ENCODE measurements at places on chromosomes 4 and X.

GRCh38 chr4:87802858-87803257, 3.5 kb downstream of the IBSP start:
- no peak for DNase-seq
- no peak overlapping the region for H3K4me3 ChIP-seq
- no peaks in the 10 kb centered on the region for H3K4me1 ChIP-seq
- no peak overlapping the region for H3K27ac ChIP-seq

- H3K27me3 ChIP-seq, result no peaks in the 10 kb centered on the region
- H3K4me1 ChIP-seq, result peaks cover 26% of the 10 kb centered on the region
- no peaks in the 10 kb centered on the region for H3K36me3 ChIP-seq
These were observed 23.9 kb upstream of the MSN start for GRCh38 chrX:65643531-65644052.

- H3K27me3 ChIP-seq, result no peaks in the 10 kb centered on the region
- no peak for DNase-seq
- H3K4me3 ChIP-seq, result no peak overlapping the region
- H3K36me3 ChIP-seq, result no peaks in the 10 kb centered on the region
- no peak overlapping the region for H3K27ac ChIP-seq
- peaks cover 12% of the 10 kb centered on the region for H3K4me1 ChIP-seq
These were observed 14.7 kb downstream of the C4orf54 start for GRCh38 chr4:99642725-99643489.

GRCh38 chr4:86233681-86234080, 126.2 kb downstream of the MAPK10 start:
- no peak overlapping the region for H3K4me3 ChIP-seq
- H3K27me3 ChIP-seq, result no peaks in the 10 kb centered on the region
- peaks cover 13% of the 10 kb centered on the region for H3K4me1 ChIP-seq
- H3K36me3 ChIP-seq, result peaks cover 9% of the 10 kb centered on the region
- H3K27ac ChIP-seq, result peak overlapping the region; percentile 33

DNA sequence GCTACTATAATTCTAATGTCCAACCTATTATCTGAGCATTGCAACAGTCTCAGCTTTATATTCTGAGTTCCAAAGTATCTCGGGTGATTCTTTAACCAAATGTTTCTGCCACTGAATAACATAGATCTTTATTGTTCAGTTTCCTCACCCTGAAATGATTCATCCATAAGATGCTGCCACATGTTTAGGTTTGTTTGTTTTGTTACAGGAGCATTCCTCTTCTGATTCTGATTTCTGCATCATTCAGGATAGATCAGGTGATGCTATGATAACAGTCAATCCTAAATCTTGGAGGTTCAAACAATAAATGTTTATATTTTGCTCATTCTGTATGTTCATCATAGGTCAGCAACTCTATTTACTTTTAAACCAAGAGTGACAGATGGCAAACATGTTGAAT, 927.6 kb downstream of the PCDH7 start:
- H3K4me1 ChIP-seq, result peaks cover 4% of the 10 kb centered on the region
- peaks cover 6% of the 10 kb centered on the region for H3K36me3 ChIP-seq
- no peak overlapping the region for H3K4me3 ChIP-seq
- DNase-seq, result no peak
- H3K27me3 ChIP-seq, result no peaks in the 10 kb centered on the region

DNA sequence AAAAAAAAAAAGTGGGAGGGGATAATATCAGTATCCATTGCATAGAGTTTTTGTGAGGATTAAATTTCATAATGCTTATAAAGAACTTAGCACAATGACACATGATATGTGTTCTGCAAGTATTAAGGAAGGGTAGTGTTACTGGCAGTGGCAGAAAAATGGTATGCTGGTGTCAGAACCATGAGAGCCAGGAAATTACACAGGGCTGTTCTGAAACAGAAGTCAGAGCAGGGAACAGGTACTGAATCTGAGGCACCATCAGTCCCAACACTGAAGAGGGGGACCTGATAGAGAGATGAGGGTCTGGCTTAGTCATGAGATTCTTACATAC, 601.1 kb upstream of the GRIA3 start:
- no peak overlapping the region for H3K4me3 ChIP-seq
- H3K36me3 ChIP-seq, result no peaks in the 10 kb centered on the region
- DNase-seq, result no peak
- no peaks in the 10 kb centered on the region for H3K4me1 ChIP-seq

GRCh38 chrX:100895365-100896075, 21.4 kb upstream of the NOX1 start:
- H3K27me3 ChIP-seq, result no peaks in the 10 kb centered on the region
- no peaks in the 10 kb centered on the region for H3K36me3 ChIP-seq
- DNase-seq, result no peak
- no peak overlapping the region for H3K27ac ChIP-seq

GRCh38 chr4:105470766-105471165, 3.1 kb downstream of the PPA2 start:
- no peak overlapping the region for H3K27ac ChIP-seq
- peaks cover 32% of the 10 kb centered on the region for H3K4me1 ChIP-seq
- no peaks in the 10 kb centered on the region for H3K27me3 ChIP-seq
- no peak for DNase-seq
- H3K4me3 ChIP-seq, result no peak overlapping the region

- no peak overlapping the region for H3K27ac ChIP-seq
- peaks cover 6% of the 10 kb centered on the region for H3K36me3 ChIP-seq
- DNase-seq, result no peak
- H3K4me1 ChIP-seq, result peaks cover 11% of the 10 kb centered on the region
These were observed 82.2 kb downstream of the FNIP2 start for GRCh38 chr4:158850800-158851644.

DNA sequence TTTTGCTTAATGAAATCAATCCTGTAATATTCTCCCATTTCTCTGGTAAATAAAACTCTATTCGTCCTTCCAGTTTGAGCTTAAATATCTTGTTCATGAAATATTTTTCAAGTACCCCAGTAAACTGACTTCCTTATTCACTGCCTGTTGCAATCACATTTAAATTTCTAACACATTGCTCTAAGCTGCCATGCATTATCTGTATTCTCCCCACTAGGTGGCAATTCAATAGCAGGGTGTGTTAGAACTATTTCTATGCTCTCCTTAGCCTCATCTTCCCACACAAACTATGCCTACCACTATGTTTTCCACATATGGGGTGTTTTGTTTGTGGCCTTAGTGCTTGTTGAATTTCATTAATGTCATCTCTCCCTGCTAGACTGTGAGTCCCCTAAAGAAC, 377.1 kb upstream of the HS3ST1 start:
- no peak overlapping the region for H3K4me3 ChIP-seq
- no peaks in the 10 kb centered on the region for H3K27me3 ChIP-seq
- DNase-seq, result no peak
- H3K36me3 ChIP-seq, result no peaks in the 10 kb centered on the region
- H3K4me1 ChIP-seq, result no peaks in the 10 kb centered on the region

- H3K4me3 ChIP-seq, result no peak overlapping the region
- DNase-seq, result no peak
- H3K4me1 ChIP-seq, result no peaks in the 10 kb centered on the region
- no peaks in the 10 kb centered on the region for H3K36me3 ChIP-seq
- no peaks in the 10 kb centered on the region for H3K27me3 ChIP-seq
- no peak overlapping the region for H3K27ac ChIP-seq
These were observed 149.3 kb upstream of the CYSLTR1 start for GRCh38 chrX:78476701-78477100.

GRCh38 chr4:77031544-77031943, 44.2 kb downstream of the CCNI start:
- no peak overlapping the region for H3K27ac ChIP-seq
- peaks cover 24% of the 10 kb centered on the region for H3K36me3 ChIP-seq
- H3K4me1 ChIP-seq, result no peaks in the 10 kb centered on the region

DNA sequence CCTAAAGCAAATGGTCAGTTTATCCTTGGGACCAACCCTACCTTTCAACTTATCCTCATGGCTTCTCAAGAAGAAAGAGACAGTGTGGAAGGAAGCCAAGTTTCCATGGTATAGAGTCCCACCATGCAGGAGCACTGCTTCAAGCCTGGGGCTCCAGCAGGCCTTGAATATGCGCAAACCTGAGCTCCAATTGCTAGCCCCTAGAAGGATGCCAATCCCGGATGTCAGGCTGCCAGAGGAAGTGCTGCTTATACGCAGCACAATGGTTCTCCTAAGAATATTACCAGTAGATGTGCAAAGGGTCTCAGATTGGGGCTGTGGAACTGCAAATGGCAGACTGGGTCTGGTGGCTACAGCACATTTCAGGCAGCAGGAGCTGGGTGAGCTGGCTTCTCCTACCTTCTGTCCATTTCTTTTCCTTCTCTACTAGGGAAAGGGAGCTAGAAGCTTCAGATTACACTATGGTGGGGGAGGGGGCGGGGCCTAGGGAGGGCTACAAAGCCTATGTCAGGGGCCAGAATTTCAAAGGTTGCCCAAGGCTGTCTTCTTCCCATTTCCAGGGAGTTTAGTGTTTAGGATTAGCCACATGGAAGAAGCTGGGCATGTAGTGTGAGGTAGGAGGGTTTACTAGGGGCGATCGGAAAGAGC, 40.7 kb upstream of the CITED1 start:
- no peak overlapping the region for H3K27ac ChIP-seq
- no peak for DNase-seq
- no peak overlapping the region for H3K4me3 ChIP-seq
- peaks cover 2% of the 10 kb centered on the region for H3K36me3 ChIP-seq
- no peaks in the 10 kb centered on the region for H3K27me3 ChIP-seq
- no peaks in the 10 kb centered on the region for H3K4me1 ChIP-seq

- no peaks in the 10 kb centered on the region for H3K4me1 ChIP-seq
- no peaks in the 10 kb centered on the region for H3K36me3 ChIP-seq
- no peak for DNase-seq
- peaks cover 7% of the 10 kb centered on the region for H3K27me3 ChIP-seq
These were observed 35.0 kb upstream of the GNPDA2 start for GRCh38 chr4:44761306-44761705.

DNA sequence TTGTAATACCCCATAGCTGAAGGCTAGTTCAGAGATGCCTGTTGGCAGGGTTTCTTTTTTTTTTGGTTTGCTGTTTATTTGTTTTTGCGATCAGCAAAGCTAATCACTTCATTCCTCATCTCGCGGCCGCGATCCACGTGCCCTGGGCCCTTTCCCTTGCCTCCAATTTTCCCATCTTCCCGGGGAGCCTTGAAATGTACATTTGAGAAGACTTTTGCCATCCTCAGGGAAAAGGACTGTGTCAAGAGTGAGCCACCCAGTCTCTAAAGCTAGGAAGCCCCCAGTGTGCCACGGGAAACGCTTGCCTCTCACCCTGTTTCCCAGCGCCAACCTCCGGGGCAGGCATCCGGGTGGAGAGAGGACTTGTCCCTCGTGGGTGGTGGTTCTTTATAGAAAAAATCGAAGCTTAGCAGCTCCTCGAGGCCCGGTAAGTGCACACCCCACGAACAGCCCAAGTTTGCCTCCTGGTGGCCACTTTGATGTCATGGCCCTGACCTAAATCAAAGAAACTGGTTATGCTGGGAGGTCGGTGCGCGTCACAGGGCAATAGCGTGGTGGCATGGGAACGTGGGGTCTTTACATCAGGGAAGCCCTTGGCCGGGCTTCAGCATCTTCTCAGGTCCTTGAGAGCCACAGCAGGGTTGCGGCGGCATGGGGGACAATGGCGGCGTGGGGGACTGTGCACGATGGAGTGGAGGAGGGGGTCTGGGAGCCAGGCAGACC, 42.0 kb downstream of the MAP7D3 start:
- DNase-seq, result no peak
- H3K36me3 ChIP-seq, result peaks cover 6% of the 10 kb centered on the region
- no peaks in the 10 kb centered on the region for H3K27me3 ChIP-seq

DNA sequence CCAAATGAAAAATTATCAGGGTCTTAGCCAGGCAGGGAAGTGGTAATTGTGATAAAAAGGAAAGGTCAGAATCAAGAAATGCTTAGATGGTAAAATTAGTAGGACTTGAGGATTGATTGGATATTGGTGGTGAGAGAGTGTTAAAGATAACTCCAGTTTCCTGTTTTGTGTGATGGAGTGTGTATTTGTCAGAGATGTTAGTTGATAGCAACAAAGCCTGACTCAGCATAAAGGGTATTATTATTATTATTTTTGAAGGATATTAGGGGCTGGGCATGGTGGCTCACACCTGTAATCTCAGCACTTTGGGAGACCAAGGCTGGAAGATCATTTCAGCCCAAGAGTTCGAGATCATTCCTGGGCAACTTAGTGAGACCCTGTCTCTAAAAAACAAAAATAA, 23.6 kb upstream of the OGT start:
- H3K36me3 ChIP-seq, result peaks cover 1% of the 10 kb centered on the region
- no peaks in the 10 kb centered on the region for H3K4me1 ChIP-seq
- no peaks in the 10 kb centered on the region for H3K27me3 ChIP-seq
- DNase-seq, result no peak
- H3K4me3 ChIP-seq, result no peak overlapping the region
- H3K27ac ChIP-seq, result no peak overlapping the region

DNA sequence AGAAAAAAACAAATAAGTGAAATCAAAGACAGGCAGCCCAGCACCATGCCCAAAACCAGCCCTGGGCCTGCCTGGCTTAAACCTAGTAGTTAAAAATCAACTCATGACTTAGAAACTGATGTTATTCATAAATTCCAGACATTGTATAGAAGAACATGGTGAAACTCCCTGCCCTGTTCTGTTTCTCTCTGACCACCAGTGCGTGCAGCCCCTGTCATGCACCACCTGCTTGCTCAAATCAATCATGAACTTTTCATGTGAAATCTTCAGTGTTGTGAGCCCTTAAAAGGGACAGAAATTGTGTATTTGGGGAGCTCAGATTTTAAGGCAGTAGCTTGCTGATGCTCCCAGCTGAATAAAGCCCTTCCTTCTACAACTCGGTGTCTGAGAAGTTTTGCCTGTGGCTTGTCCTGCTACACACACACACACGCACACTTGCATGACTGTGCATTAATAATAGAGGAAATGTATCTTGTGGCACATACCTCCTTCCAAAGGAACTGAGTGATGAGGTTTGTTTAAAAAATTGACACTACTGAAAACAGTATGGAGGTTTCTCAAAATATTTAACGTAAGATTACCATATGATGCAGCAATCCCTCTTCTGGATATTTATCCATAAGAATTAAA, 39.2 kb upstream of the UGT2B7 start:
- no peaks in the 10 kb centered on the region for H3K27me3 ChIP-seq
- no peaks in the 10 kb centered on the region for H3K36me3 ChIP-seq
- no peak overlapping the region for H3K4me3 ChIP-seq
- H3K4me1 ChIP-seq, result peaks cover 18% of the 10 kb centered on the region
- DNase-seq, result no peak

Data from mesothelial cell of epicardium (in vitro differentiated cells).